Naive thymus-derived CD4-positive, alpha-beta T cell (primary cell): ENCODE measurements at places on chromosomes 12 and 14.

GRCh38 chr14:39322807-39323206 is 89.1 kb downstream of the MIA2 start:
- no peak for DNase-seq

DNA sequence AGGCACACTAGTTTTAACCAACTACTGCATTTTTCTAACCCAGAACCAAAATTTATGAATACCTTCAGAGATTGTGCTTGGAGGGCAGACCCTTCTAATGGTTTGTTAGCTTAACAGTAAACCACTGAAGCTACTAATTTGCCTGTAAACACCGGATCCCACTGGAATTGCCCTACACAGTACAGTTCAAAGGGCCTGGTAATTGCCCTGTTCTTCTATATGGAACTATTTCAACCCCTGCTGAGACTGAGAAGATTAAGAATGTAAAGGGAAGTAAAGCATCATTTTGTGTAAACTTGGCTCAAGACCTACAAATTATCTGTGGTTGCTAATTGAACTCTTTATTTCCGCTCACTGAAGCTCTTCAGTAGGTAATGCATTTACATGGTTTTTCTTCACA is 468.1 kb downstream of the NPAS3 start:
- DNase-seq, result no peak

DNA sequence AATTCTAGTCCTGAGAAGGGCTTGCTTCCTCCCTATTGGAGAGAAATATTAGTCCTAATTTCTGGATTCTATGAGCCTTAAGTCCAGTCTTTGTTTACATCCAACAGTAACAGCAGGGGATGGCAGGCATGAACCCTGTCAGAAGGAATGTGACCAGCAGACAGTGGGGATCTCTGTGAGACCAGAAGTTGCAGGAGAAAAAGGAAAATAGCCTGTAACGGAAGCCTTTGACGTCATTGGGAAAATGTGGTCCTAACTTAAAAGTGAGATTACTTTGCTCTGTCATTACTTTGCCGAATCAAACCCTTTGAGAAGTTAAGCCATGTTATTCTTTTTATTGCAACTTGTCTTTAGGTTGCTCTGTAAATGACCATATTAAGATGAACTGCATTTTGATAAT is 218.2 kb upstream of the PRICKLE1 start:
- DNase-seq, result no peak

DNA sequence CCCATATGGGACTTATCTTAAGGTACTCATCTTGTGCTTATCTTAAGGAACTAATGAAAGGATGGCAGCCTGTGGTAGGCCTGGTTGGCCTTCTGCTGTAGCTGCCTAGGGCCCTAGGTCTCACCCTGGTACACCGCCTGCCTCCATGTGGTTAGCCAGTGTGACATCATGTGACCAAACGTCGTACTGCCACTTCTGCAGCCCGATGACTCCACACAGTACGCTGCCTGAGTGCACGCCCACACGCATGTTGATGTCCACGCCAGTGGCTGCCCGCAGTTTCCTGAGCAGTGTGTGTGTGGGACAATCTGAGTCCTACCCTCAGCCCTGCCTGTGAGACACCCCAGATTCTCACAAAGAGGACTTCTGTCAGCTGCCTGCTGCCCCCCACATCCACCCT is 5.1 kb downstream of the ADCY4 start:
- peak; percentile 33 for DNase-seq

GRCh38 chr12:62860501-62861411 is 74.2 kb downstream of the PPM1H start:
- DNase-seq, result no peak

DNA sequence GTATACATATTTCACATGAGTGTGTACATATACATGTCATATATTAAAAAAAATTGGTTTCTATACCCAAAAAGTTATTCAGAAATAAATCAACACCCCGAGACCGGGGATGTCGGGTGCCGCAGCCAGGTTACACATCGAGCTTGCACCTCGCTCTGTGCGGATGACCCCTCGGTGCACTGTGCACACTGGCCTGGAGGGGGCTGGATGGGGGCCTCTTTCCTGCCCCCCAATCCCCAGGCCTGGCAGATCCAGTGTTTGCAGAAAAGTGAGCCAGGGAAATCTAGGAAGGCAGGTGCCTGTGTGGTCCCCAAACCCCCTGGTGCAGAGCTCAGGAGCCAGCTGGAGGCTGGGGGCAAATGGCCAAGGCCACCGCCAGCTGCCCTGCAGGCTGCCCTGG is 27.1 kb upstream of the GPR68 start:
- DNase-seq, result no peak

- no peak for DNase-seq
These were observed 44.3 kb downstream of the PELI2 start for GRCh38 chr14:56162476-56162875.

GRCh38 chr12:96040305-96041133 is 5.1 kb upstream of the LTA4H start:
- no peak for DNase-seq

DNA sequence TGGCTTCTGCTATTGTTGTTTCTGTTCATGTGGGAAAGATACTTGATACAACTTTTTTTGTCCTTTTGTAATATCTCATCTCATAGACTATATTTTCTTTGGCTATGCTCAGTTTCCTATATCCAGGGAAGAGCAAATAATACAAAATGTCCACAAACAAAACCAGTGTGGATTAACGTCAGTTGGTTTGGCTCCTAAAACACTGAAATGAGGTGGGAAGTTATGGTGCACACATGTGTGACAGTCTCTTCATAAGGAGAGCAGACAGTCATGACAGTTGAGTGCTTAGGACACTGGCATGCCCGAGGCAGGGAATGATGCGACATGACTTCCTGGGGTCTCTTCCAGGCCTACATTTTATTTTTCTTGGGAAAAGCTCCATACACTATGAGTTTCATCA is 27.5 kb downstream of the RHOJ start:
- no peak for DNase-seq

DNA sequence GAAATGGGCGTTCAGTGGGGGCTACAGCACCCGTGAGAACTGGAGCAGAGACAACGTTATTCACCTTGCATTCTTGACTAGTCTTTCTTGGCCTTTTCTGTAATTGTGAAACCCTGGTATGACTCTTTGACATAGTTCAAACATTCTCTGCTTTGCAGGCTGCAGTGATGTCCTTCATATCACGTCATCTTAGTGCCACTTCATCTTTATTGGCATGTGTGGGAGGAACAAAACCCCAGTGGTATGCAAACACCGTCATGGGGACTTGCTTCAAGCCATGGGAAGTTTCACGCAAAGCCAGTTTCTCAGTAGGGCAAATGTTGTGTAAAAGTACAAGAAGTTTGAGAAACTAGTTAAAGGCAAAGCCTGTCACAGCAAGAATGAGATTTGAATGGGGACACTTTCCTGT is 20.2 kb upstream of the DUSP16 start:
- DNase-seq, result no peak

DNA sequence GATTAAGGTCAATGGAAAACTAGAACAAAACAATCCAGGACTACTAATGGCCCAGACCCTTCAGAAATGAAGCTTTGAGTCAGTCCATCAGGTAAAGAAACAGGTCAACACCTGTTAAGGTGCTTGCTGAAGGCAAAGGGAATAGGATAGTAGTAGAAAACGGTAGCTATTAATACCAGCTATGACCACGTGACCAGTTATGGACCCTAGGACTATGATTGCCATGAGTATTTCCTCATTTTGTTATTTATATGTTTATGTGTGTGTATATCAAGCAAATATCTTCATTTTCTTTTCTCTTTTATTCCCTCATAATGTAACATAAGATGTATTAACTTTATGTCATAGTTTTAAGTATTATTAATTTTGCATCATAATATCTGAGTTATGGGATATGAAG is 25.6 kb downstream of the FKBP11 start:
- DNase-seq, result no peak

- DNase-seq, result no peak
These were observed 56.9 kb upstream of the CORO1C start for GRCh38 chr12:108788076-108788782.

DNA sequence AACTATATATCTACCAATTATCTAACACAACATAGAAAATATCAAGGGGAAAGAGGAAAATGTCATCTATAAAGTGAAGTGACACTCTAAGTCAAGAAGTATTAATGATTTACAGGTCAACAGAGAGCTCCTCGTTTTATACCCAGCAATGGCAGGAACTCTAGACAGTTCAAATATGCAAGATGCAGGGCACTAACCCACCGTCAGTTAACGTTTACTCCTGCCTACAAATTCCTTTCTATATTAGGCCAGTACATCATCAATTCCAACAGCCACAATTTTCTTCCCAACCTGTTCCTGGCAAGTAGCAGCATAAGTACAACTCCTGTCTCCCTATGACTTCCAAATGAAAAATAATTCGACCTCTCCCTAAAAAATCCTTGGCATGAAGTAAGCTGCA is 9.0 kb upstream of the KANSL2 start:
- DNase-seq, result no peak

DNA sequence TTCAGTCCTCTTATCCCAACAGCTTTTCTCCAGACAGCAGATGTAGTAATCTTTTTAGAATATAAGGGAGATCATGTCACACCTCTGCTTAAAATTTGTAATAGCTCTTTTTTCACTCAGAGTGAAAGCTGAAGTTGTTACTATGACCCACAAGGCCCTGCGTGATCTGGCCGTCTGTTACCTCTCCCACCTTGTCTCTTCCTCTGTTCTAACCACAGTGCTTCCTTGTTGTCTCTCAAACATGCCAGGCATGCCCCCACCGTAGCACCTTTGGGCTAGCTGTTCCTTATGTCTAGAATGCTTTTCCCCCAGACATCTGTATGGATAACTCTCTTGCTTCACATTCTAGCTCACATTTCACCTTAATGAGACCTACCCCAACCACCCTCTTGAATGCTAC is 6.5 kb downstream of the NECAP1 start:
- DNase-seq, result no peak

GRCh38 chr14:94395888-94396574 is 7.6 kb upstream of the SERPINA1 start:
- no peak for DNase-seq

DNA sequence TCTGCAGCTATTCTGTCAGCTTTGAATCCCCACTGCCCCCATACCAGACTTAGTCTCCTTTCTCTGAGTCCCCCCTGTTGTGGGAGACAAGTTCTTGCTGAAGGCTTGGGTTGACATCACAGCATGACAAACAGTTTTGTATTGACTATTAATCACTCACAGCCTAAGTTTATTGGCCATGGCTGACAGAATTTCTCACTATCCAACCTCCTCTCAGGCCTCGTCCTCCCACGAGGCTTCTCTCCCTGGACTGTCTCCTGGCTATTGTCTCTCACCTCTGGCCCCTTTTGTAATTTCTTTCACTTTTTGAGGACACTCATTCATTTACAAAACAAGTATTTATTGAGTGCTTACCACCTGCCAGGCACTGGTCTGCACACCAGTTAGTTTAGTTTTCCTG is 35.2 kb upstream of the DCD start:
- no peak for DNase-seq

DNA sequence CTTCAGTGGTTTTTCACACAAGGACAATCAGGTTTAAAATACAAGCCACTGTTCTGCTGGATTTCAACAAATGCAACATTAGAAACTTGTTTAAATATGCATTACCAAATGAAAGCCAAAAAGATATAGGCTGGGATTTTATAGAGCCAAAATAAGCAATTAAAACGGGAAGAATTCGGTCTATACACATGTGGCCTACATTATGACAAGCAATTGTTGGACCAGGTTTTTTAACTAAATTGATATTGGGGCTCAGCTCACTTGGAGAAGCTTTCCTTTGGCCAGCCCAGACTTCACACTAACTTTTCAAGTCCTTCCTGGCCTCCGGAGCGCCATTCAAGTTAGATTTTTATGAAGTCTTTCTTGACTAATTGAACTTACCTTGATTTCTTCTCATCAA is 16.9 kb upstream of the PDE3A start:
- DNase-seq, result no peak

DNA sequence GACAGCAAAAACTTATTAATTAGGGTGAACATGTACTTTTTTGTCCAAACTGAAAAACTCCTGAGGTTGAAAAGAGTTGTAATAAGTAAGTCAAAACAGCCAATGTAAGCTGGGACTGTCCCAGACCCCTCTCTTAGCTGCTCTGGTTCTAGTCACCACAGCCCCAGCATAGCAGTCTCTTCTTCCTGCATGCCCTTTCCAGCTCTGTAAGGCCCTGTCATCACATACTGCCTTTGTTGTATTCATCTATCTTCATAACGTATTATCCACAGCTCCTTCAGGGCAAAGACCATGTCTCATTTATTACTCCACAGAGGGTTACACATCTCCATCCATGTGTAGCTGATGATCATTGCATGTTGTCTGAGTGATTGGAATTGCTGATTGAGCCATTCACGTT is 56.5 kb downstream of the UTP20 start:
- no peak for DNase-seq

DNA sequence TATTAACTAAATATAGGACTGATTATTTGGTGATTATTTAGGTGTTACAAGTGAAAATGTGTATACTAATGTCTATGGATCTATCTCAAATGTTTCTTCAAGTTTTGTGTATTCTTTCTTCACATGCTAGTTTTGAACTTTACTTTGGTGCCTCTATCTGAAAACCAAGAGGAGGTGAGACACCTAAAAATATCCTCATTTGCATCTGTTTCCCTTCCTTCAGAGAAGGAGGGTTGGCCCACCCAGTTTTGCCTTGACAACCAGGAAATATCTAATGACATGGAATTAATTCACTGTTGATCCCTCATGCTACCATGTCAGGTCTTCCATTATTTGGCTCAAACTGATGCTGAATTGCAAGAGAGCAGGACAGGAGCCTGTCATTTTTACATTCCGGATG is 500.4 kb downstream of the NELL2 start:
- no peak for DNase-seq

- no peak for DNase-seq
These were observed 73.4 kb downstream of the PPM1H start for GRCh38 chr12:62861586-62861985.

DNA sequence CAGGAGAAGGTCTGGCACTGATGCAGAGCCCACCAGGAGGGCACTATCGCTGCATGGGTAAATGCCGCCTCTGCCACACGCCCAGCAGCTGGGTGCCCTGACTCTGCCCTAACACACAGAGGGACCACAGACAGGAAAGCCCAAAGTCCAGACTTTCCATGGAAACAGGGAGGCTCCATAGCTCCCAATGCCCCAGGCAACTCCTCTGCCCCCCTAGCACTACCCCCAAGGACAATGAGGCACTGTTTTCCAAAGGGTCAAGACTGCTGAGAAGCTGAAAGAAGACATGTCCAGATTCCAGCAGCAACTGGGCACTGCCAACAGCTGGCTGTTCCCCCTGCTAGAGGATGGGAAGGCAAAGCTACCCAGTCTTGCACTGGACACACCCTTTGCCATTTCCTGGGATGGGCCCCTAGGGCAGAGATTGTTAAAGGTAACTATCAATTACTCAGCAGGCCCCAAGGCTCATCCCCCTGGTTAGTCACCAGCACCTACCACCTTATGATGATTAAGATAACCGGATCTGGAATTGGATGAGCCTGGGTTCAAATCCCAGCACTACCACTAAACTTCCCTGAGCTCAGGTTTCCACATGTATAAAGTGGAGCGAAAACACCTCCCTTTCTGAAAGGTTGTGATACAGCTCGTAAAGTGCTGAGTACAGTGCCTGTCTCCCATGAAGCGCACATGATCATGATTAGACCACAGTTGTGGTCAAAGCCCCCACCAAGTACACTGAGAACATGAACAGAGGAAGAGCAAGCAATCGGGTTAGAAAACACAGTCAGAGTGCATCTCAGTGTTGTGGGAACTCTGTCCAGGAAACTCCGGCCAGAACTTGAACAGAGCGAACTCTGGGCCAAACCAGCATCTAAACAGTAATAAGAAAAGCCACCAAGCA is 3.3 kb downstream of the PXN start:
- no peak for DNase-seq
